ENCODE measurements at places on chromosomes 2 and 18. TPM values are rescaled to one million over a fixed set of nuclear protein-coding genes. Genes with fewer than 3 reads are reported as not detected.

Gene MTLN
- 67.4 TPM for total RNA-seq

- peak; percentile 50 for DNase-seq
Measured at GRCh38 chr2:226655871-226656270, 143.7 kb downstream of the IRS1 start.

- peak; percentile 79 for DNase-seq
Measured at GRCh38 chr2:43762286-43762685, 11.6 kb upstream of the DYNC2LI1 start.

- no peak for DNase-seq
Measured at GRCh38 chr2:8378016-8378810, 303.6 kb upstream of the ID2 start.

Gene PTPRN
- total RNA-seq, result 0.52 TPM

Gene FAM237A
- not detected for total RNA-seq

Gene LONRF2
- total RNA-seq, result 0.17 TPM

DNA sequence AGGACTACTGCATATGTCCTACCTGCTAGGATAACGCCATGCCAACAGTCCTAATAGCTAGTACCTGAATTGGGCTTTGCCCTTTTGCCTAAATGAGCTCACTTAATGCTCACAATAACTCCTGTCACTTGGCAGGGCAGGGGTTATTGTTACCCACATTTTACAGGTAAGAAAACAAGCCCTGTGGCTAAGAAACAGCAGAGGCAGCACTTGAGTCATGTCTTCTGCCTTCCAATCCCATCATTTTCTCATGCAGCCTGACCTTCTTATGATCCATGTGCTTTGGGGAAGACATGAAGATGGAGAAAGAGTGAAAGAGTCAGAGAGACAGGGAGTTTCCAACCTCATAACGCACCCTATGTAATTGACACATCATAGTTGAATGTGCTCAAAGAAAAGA lies 33.6 kb upstream of the LPIN1 start:
- no peak for DNase-seq

Gene CCDC74A
- 9.1 TPM for total RNA-seq

Gene IL1B
- total RNA-seq, result 0.35 TPM

GRCh38 chr2:180240774-180241173 lies 233.7 kb upstream of the CWC22 start:
- peak; percentile 24 for DNase-seq

Gene UGT1A7
- 2.8 TPM for total RNA-seq

DNA sequence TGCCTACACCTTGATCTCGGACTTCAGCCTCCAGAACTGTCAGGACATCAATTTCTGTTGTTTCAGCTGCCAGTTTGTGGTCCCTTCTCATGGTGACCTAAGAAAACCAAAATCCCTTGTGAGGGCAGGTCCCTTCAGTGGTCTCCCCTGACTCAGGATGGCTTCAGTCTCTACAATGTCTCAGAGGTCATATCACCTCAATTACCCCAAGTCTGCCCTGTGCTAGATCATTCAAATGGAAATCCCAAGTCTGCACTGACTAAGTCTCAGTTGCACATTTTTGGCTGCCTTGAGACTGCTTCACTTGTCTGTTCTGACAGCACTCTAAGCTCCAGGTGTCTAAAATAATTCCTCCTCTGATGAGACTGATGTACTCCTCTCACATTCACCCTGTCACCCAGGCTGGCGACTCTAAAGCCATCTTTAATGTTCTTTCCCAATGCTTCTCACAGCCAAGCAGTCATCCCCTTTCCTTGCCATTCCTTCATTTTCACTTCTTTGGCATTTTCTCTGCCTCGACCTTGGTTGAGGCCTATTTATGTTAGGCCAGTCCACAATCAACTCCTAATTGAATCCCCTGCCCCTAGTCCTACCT lies 470.8 kb downstream of the DLGAP1 start:
- DNase-seq, result no peak

Gene ATG16L1
- 44.0 TPM for total RNA-seq

- DNase-seq, result peak; percentile 41
Measured at GRCh38 chr2:153519257-153519875, 40.8 kb upstream of the RPRM start.

GRCh38 chr2:7348761-7349160 lies 431.5 kb downstream of the RNF144A start:
- DNase-seq, result no peak

DNA sequence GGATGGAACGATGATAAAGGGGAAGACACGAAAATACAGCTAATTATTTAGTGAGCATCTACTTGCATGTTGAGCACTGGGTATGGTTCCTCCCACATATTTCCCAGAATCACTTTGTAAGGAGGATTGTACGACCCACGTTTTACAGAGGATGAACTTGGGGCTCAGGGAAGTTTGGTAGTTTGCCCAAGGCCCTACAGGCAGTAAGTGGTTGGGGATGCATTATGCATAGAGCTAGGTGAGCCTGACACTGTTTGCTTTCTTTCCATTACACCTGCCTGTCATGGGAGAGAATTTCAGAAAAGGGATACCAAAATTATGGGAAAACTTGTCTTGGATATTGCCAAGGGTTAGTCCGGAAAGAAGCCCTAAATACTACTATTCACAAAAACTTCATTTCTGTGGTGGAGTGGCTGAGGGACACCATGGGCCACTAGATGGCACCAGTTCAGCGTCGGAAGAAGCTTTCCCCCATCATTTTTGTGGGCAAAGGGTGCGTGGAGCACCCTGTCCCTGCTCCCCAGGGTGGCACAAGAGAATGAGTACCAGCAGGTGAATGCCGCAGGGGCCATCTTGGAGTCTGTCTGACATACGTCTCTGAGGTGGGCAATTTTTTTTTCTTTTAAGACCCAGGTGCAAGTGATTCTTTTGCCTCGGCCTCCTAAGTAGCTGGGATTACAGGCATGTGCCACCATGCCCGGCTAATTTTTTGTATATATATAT lies 23.5 kb upstream of the C18orf32 start:
- DNase-seq, result peak; percentile 31

Gene RESP18
- not detected for total RNA-seq

Gene RAB1A
- 97.2 TPM for total RNA-seq

DNA sequence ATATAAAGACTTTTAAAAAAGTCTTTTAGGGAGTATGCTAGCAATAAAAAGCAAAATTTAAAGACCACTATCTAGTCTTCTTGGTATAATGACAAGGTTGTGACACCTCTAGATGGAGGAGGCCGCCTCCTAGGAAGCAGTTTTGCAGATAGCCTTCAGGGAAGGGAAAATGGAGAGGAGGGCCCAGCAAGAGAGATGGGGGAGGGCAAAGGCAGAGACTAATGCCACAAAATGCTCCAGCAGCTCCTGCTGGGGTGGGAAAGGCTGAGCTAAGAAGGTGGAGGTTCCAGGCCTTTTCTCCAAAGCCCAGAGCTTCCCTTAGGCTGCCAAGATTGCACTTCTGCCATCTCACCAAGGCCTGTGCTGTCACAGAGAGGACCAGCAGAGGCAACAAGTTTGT lies 153.9 kb upstream of the THSD7B start:
- no peak for DNase-seq

DNA sequence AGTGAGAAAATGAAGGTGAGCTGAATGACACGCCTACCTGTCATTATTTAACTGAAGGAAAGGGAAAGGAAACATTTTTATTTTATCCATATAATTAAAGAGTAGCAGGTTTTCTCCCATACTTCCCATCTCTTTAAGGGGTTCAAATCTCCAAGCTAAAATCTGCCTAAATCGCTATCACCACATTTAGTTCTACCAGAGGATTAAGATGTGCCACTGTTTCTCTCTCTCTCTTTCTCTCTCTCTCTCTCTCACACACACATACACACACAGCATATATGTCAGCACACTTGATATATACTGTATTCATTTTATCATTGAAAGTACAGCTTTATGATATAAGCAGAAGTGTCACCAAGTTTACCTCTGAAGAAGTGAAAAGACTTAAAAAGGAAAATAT lies 3.1 kb downstream of the WIPF1 start:
- DNase-seq, result no peak

Gene PLCL1
- total RNA-seq, result under 0.01 TPM

DNA sequence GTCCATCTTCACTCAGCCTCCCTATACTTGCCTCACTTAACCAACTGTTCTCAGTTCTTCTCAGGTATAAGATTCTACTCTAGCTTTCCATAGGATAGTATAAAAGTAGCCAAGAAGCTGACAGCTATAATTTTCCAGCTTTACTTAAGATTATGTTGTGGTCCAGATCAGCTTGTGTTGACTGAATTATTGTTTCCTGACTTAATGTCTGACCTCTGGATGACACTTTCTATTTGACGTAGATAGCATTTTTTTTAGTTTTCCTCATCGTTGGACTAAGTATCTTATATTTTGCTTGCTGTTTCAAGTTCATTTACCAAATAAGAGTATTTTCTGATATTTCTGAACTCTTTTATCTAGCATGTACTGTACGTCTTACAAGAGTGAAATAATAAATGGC lies 1272.5 kb upstream of the CDH2 start:
- DNase-seq, result no peak

DNA sequence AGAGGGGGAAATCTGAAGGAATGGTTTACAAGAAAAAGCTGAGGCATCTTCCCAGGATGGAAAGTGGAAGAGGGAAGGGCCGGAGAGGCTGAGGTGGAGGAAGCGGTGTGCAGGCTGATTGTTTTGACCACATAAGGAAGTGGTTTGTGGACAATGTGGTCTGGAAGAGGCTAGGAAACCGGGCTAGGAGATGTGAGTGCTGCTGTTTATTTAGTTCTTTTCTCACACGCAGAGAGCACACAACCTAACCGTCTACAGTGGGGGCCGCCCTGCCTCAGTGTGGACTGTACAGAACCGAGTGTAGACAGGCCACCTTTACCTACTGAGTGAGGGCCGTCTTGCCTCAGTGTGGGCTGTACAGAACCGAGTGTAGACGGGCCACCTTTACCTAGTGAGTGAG lies 251.7 kb upstream of the PXDN start:
- DNase-seq, result no peak

Gene SULT1C4
- 47.7 TPM for total RNA-seq

- no peak for DNase-seq
Measured at GRCh38 chr2:201377218-201377617, 20.1 kb upstream of the FLACC1 start.

GRCh38 chr18:65938592-65939372 lies 188.0 kb downstream of the CDH7 start:
- DNase-seq, result peak; percentile 31

DNA sequence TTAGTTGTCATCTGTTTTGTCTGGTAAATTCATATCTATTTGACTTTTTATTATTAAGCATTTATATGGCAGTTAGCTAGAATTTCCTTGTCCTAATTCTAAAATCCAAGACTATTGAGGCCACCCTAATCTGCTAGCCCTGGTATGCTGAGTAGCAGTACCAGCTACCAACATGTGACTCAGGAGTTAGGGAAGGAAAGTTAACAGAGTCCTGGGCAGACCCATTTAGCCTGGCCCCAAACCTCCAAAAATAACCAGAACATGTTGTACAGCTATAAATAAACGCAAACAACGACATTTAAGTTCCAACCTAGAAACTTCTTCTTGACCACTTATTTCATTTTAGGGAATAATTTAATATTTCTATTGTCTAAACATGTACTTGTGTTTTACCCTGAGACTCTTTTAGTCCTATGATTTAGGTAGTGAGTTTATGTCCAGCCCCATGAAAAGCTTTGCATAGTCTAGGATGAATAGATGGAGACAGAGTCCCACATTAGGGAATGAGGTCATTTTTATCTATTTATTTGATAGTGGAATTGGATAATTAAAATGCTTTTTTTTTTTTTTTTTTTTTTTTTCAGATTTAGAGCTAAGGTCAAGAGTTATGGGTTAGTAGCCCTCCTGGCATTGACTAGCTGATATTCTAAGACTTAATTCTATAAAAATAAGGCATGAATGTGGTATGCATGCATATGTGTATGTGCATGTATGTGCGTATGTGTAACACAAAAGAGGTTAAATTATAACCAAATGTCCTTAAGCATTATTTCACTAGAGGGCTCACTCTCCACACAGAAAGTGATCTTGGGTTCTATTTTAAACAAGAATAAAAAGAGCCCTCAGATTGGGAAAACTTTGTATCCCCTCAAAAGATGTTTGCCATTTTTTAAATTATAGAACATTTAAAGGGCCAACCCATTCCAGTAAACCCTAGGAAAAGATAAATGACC lies 160.1 kb upstream of the MAPRE2 start:
- DNase-seq, result peak; percentile 46

Gene PLCD4
- total RNA-seq, result 2.9 TPM

DNA sequence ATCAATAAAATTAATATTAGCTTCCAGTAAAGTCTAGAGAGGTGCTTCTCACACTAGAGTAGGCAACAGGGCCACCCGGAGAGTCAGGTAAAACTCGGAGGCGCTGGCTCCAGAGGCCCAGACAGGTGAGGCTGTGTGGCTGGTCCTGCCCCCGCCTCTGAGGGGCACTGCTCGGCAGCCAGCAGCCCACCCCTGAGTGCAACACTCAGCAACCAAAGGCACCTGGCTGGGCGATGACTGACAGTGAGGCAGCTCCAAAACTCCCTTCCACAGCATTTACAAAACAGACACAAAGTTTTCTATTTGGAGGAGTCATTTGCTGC lies 138.8 kb upstream of the ID2 start:
- DNase-seq, result no peak

Gene SKOR2
- total RNA-seq, result not detected

All from renal cortical epithelial cell (primary cell).